NCI-H1105 treated with DMSO at 0.1 percent for 48 hours (cell line): ENCODE measurements at places on chromosomes 5 and 9.

- no peak for DNase-seq
Observed at GRCh38 chr9:72726947-72727346, 205.5 kb downstream of the TMC1 start.

- no peak for DNase-seq
Observed at GRCh38 chr5:74016373-74016772, 390.4 kb downstream of the ARHGEF28 start.

DNA sequence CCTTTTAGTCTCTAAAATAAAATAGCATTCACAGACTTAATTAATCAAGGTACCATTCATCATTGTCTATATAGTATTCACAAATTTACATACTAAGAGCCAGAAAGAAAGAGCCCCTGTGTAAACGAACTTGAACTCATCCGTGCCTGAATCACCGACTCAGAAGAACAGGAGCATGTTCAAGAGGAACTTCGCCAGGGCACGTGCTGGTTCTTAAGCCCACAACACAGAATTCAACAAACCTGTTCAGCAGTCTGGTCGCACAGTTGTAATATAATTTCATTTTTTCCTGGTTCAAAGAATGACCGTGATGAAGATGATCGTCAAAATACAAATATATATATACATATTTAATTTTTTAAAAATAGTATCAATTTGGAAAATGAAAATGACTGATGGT, 141.9 kb downstream of the CETN3 start:
- DNase-seq, result no peak

DNA sequence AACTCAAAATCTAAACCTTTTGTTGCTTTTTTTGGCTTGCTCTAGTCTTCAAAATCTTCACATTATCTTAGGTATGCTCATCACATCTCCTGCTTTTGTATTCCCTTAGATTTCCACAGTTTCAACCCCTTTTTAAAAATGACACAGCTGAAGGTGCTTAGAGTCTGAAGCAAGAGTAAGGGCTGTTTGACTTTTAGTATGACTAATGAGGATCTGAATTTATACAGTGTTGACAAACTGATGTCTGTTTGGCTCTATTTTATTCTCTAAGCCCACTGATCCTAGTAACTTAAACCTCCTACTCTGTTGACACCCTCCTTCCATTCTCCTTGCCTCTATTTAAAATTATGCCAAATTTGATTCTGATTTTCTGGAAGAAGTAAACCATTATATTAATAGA, 200.1 kb downstream of the MCTP1 start:
- no peak for DNase-seq

DNA sequence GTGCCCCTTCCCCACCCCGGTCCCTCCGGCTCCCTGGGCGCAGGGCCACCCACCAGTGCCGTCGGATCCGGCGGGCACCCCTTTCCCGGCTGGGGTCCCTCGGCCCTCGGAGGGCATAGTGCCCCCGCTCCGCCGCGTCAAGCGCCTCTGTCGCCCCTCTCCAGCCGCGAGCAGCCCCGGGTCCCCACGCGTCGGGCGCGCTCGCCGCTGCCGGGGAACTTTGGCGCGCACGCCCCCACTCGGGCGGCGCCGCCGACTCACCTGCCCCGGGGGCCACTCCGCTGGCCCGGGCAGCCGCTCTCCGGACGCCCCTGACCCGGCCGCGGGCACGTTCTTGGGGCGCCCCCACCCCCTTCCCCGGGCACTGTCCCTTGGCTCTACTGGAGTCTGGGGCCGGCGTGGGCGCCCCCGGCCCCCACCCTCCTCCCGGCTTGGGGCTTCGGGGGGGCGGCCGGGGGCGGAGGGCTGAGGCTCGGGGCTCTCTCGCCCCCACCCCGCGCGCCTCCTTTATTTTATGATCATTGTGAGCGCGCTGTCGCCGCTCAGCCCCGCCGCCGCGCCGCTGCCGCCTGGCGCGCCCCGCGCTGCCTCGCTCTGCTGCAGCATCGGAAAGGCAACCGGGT, 1.1 kb upstream of the FAM78A start:
- no peak for DNase-seq

DNA sequence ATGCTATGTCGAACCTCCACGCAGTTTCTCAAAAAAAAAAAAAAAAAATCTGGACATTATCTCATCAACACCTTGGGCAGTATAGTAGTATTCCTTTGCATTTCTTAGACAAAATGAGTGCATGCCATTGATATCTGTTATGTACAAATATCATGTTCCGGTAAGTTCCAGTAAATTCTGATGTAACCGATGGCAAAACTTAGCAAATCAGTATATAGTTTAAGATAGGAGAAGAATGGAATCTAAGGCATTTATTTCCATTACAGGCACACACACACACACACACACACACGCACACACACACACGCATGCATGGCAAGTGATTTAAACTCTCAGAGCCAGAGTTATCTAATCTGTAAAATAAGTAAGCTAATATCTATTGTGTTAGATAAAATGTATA, 356.5 kb upstream of the TUSC1 start:
- DNase-seq, result no peak

- DNase-seq, result no peak
Observed at GRCh38 chr5:168120401-168121137, 170.9 kb upstream of the WWC1 start.

GRCh38 chr9:87655731-87656130, 70.2 kb upstream of the CTSL start:
- no peak for DNase-seq

GRCh38 chr5:20113031-20113715, 125.2 kb upstream of the CDH18 start:
- DNase-seq, result no peak

- DNase-seq, result peak; percentile 14
Observed at GRCh38 chr5:177312649-177313181, 1.0 kb upstream of the MXD3 start.

DNA sequence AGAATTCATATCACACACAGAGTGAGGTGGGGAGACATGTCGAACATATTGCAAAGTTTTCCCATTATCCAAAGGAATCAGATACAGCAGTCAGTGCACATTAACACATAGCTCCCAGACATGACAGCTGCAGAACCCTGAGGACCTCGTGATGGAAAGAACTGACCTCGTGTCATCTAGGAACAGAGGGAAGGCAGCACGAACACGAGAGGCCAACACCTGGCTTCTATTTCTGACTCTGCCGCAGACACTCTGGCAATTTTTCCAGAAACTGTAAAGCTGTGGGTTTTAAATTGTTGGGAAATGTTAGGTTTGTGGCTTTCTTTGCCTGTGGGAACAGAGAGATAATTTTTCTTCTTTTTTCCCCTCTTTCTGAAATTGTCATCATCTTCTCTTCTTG, 315.0 kb upstream of the PIK3R1 start:
- DNase-seq, result no peak

DNA sequence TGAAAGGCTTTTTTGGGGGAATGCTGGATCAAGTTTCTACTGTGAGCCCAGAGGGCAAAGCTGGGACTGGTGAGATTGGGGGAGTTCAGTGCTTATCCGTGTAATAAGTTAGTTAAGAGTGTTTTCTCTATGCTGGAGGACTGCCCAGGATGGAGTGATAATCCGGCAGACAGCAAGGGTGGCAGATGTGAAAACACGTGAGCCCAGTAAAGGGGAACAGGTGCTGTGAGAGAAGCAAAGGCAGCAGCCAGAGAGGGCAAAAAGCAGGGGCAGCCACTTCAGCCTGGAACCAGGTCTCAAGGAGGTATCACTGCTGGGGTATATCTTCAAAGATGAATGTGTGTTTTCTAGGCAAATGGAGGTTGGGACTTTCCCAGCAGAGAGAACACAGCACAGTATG, 53.9 kb downstream of the GALNT10 start:
- DNase-seq, result no peak

GRCh38 chr5:161034451-161034850, 182.4 kb upstream of the ATP10B start:
- no peak for DNase-seq

DNA sequence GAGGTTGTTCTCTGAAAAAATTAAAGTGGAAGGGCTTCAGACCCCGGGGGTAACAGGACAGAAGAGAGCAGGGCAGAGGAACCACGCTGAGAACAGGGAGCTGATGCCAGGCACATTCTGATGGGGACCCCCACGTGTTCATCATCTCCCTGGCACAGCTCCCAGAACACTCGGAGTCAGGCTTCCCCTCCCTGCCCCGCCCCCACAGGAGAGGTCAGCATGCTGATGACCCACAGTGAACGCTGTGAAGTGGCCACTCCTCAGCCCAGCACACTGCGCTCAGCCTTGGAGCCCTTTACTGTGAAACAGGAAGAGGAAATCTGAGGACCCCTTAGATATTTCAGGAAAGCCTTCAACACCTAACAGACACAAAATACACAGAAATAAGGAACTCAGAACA, 16.4 kb downstream of the RETREG1 start:
- peak; percentile 30 for DNase-seq

DNA sequence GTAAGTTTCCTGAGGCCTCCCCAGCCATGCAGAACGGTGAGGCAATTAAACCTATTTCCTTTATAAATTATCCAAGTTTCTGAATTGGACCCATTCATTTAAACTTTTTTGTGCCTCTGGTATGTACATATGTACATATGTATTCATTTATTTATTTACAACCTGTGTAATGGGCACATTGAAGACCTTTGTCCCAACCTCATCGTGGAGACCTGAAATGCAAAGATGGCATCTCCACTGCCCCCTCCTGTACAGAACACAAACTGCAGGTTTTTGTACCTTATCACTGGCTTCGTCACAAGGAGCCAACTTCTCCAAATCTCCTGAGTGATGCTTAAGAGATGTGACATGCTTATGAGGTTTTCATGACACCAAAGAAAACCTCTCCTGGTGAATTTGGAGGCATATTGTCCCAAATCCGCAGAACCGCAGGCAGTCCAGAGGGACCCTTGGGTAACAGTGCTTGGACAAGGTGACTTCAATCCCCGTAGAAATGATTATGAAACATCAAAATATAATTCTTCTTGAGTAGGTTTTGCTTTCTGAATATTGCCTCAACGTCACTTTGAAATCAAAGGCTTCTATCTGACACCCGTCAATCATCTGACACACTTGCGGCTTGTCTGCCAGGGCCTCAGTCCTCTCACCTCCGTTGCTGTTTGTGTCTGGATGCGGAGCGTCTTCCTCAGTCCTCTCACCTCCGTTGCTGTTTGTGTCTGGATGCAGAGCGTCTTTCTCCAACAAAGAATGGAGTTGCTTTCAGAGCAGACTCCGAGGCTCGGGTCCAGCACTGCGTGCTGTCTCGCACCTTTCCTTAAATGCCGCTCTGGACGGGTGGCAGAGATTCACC, 135.0 kb upstream of the IRX4 start:
- DNase-seq, result no peak

- DNase-seq, result no peak
Observed at GRCh38 chr9:109168170-109168569, 1.1 kb upstream of the FRRS1L start.

DNA sequence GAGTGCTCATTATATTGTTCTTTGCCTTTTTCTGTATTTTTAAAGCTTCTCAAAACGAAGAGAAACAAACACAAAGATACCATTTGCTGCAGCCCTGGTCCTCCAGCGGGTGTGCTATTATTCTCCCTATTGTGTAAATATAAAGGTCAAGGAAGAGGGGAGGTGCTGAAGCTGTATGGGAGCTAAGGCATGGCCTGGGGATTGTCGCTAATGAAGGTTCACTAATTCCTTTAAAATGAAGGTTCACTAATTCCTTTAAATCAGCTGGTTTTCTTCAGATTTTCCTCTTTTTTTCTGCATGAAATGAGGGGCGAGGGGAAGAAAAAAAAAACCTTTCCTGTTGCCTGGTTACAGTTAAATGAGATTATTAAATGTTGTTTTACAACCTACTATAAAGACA, 74.5 kb upstream of the MAP1B start:
- DNase-seq, result no peak

DNA sequence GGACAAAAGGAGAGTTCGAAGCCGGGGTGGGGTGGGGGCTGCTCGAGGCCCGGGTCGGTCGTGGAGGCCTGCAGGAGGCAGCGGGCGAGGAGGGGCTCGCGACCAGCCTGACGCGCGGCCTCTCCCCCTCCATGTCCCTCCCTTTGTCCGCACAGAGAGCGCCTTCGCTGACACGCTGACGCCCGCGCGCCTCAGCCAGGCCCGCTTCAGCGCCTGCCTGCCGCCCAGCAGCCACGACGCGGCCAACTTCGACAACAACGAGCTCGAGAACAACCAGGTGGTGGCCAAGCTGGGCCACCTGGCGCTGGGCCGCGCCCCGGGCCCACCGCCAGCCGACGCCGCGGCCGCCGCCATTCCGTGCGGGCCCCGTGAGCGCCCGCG, 42.2 kb downstream of the NEURL1B start:
- no peak for DNase-seq
